ENCODE measurements at places on chromosomes 4 and X.

DNA sequence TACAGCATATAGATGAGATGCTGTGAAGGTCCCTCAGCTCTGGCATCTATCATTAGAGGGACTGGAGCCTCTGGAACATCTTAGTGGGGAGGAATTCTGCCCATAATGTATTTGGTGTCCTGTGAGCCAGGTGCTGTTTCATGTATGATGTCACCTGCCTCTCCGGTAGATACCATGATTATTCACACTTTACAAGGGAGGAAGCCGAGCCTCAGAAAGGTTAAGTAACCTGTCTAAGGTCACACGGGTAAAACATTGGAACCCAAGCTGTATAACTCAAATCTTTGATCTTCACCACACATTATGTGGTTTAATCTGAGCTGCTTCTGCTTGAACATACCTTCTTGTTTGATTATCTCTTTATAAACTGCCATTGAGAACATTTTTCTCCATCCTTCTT lies 442.8 kb downstream of the BCOR start:
- no peak for DNase-seq

GRCh38 chr4:149701435-149702156 lies 114.0 kb downstream of the IQCM start:
- DNase-seq: no peak

DNA sequence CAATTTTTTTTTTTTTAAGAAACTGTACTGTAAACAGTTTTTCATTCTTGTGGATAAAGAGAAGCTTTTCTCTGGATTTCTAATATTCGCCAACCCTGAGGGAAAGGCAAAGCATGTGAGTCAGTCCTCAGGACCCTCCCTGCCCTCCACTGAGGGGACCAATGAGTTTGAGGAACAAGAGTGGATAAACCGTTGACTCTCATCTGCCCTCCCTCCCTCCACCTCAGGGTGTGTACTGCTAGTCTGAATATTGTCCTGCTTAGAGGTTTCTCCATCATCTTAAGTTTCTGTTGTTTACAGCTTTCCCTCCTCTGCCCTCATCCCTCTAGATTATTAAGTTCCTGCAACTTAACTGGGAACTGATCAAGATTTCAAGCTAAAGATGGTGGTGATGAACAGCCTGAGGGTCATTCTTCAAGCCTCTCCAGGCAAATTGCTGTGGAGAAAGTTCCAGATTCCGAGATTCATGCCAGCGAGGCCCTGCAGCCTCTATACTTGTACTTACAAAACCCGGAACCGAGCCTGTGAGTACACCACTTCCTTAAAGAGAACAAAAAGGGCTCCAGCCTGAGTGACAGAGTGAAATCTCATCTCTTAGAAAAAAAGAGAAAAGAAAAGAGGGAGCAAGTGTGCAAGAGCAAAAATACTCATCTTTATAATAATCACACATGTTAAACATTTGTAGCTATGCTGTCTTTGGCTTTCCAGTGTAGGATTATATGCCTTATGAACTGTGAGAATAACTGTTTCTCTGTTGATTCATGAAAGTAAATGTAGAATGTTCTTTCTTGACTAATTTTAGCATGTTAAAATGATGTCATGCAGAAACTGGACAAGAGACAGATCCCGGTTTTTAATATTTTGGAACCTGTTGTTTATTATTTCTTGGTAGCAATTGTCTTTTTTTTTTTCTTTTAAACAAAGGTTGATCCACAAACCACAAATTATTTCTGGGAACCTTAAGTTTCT lies 11.9 kb downstream of the CA5B start:
- DNase-seq: no peak

DNA sequence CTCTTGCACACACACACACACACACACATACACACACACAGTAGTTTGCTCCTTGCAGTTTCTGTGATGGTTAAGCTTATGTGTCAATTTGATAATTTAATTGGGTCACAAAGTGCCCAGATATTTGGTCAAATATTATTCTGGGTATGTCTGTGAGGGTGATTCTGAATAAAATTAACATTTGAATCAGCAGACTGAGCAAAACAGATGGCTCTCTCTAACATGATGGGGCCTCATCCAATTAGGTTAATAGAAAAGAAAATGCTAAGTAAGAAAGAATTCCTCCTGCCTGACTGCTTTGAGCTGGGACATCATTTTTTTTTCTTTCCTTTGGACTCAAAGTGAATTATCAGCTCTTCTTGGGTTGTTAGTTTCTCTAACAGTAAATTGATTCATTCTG lies 191.2 kb upstream of the INTU start:
- no peak for DNase-seq

GRCh38 chrX:38045538-38046096 lies 39.3 kb downstream of the SYTL5 start:
- no peak for DNase-seq

GRCh38 chr4:24508541-24508940 lies 75.8 kb downstream of the DHX15 start:
- DNase-seq: no peak

- DNase-seq: no peak
These were observed 246.3 kb downstream of the PPP3CA start for GRCh38 chr4:101101072-101101471.

- DNase-seq: no peak
These were observed 203.3 kb downstream of the ANTXR2 start for GRCh38 chr4:79869597-79870237.

GRCh38 chr4:167084321-167084720 lies 150.0 kb downstream of the SPOCK3 start:
- no peak for DNase-seq

GRCh38 chrX:50812995-50813842 lies 775 bp downstream of the SHROOM4 start:
- no peak for DNase-seq

- no peak for DNase-seq
These were observed 263.8 kb upstream of the NDST3 start for GRCh38 chr4:117770269-117771102.

DNA sequence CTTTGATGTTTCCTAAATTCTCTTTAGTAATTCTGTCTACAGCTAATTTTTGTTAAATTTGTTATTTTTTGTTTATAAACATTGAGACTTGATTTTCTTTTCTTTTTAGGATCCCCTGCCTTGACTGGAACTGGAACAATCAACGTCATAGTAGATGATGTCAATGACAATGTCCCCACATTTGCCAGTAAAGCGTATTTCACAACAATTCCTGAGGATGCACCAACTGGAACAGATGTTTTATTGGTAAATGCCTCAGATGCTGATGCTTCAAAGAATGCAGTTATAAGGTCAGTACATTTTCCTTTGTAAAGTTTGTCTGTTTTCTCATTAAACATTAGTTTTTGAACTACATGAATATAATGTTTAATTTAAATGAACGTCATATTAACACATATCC lies 119.4 kb downstream of the FAT4 start:
- DNase-seq: no peak

DNA sequence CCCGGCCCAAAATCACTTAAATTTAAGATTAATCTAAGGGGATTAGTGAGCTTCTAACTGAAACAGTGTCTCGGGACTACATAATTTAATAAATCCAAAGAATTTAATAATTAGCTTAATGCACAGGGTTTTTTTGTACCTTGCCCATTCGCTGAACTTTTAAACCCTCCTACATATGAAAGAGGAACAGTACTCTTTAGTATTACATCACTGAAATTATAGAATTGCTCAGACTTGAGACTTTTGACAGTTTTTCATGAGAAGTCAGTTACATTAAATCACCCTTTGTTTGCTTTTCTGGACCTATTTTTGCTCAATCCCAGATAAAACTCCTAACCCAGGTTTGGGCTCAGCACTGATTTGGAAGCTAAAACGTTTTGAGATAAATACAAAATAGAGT lies 2.4 kb upstream of the TADA2B start:
- DNase-seq: no peak

GRCh38 chr4:86661006-86661405 lies 66.9 kb downstream of the PTPN13 start:
- DNase-seq: no peak

DNA sequence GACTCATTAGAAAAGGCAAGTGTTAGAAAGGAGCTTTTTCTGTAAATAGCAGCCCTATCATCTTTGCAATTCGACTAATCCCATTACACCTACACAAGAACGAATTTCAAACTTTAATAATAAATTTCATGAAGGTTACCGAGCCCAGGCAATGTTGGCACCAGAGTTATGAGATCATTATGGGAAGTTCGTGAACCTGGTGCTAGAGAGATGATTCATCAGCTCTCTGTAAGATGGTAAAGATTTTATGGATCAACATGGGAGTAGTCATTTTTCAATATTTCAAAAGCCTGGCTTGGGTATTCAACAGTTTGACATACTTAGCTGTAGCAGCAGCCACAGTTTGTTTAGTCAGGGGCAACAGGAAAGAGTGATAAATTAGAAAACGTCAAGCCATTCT lies 35.8 kb downstream of the AMELX start:
- DNase-seq: no peak

DNA sequence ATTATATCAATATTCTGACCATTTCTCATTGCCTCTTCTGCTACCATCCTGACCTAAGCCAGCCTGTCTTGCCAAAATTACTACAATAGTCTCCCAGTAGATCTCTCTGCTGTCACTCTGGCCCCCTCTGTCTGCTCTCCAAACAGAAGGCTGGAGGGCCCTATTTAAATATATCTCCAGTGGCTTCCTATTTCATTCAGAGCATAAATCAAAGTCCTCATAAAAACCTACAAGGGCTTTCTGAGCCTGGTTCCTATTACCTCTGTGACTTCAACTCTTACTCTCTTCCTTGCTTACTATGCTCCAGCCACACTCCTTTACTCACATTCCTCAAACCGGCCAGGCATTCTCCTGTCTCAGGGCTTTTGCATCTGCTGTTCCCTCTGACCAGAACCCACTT lies 19.0 kb downstream of the IGSF1 start:
- DNase-seq: no peak

DNA sequence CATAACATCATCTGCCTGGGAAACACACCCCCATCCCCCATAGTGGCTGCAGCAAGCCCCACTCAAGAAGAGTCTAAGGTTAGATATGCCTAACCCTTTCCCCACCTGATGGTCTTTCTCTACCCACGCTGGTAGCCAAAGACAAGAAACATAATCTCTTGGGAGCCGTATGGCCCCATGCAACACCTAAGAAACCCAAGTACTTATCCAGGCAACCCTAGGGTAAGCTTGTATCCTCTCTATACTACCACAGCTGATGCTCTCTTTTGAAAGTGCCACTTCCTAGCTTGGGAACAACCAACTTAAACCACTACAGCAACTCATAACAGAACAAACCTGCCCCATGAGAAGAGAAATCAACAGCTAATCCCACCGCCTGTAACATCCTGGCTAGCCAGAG lies 161.1 kb downstream of the MSN start:
- DNase-seq: no peak

DNA sequence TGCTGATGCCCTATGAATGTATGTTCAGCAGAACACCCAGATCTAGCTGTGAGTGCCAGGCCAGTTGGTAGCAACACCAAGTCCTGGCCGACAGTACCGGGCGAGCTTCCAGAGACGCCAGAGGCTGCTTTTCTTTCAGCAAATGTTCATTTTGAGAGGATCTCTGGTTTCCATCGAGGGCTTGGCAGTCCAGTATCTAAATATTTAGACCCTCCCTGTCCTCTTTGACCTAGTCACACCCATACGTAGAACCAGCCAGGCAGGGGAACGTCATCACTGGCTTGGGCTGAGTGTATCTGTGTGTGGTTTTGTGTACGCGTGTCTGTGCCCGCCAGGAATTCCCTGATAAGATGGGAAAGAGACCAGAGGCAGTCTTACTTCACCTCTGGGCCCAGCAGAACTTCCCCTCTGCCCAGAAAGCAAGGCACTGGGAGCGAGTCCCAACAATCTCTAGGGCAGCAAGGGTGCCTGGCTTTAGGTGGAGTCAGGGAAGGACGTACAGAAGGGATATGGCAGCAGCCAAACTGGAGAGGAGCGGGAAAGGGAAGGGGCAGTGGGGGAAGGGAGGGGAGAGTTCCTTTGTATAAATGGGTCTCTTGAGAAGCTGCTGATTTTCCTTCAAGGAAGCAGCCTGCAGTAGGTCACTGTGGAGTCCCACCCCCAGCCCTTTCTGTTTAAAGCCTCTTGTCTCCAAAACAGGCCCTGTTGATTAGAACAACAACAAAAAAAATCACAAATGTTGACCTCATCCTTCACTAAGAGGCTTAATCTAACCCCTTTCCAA lies 15.0 kb upstream of the ELF4 start:
- no peak for DNase-seq

GRCh38 chr4:53861856-53862610 lies 202.4 kb downstream of the CHIC2 start:
- DNase-seq: no peak

GRCh38 chrX:98405376-98405775 lies 1521.7 kb downstream of the RPA4 start:
- no peak for DNase-seq

DNA sequence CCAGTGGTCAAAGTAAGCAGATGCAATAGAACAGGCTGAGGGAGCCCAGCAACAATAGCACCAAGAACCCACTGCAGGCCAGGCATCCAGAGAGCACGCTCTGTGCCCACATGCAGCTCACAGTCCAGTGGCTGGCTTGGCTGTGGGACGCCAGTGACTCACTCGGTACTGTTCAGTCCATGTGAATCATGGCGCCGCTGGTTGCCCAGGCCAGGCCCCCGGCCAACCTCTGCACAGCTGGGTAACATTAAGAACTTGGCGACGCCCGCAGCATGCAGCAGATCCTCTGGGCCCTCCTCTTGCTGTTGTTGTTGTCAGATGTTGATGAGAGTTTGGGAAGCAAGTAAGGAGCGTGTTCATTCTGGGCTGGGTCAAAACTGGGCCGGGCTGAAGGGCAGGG lies 60.5 kb downstream of the MSX1 start:
- DNase-seq: no peak

DNA sequence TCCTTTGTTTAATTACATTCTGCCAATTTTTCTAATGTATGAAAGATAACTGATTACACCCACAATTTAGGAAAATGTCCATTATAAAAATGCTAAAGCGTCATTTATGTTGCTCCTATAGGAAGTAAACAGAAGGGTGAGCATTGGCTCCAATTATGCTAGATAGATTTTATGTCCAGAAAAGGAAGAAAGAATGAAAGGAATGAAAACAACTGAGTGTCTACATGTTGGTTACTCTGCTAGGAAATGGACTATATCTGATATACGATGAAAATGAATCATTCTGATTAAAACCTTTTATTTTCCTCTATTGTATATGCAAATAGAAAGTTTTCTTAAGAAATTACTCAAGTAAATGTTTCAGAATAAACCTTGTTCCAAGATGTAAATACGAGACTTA lies 1.6 kb downstream of the ENAM start:
- no peak for DNase-seq

DNA sequence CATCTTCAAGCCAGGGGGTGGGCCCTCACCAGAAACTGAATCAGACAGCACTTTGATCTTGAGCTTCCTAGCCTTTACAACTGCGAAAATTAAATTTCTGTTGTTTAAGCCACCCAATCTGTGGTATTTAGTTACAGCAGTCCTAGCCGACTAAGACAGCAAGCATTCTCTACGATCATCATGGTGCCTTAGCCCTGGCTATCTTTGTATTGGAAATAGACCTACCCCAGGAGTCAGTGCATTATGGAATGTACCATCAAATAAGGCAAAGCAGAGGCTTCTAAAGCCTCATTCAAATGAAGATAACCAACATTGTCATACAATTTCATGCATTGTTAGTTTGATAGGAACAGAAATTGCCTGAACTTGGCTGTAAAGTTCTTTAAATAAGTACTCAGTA lies 75.0 kb downstream of the PARM1 start:
- no peak for DNase-seq

- DNase-seq: no peak
These were observed 151.9 kb upstream of the SLC7A11 start for GRCh38 chr4:138393886-138394610.

GRCh38 chrX:51215266-51215665 lies 117.4 kb upstream of the NUDT10 start:
- no peak for DNase-seq
